KBM-7 (cell line): ENCODE measurements at places on chromosomes 6 and 20.

DNA sequence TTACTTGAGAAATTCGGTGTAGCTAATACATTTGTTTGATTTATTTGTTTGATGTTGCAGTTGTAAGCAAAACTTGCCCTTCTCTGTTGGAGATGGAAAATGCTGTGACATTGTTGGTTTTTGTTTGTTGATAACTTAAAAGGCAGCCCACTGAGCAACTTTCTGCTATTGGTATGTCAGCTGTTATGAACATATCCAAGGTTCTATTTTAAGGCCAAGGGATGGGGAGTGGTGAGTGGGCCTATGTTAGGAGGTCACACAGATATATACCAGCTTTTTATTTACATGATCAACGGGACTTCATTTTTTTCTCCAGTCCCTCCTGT lies 5.7 kb downstream of the QKI start:
- DNase-seq = no peak

GRCh38 chr20:278181-278580 lies 12.4 kb downstream of the C20orf96 start:
- no peak for DNase-seq

GRCh38 chr6:116406678-116407345 lies 36.1 kb downstream of the DSE start:
- no peak for DNase-seq

- no peak for DNase-seq
Measured at GRCh38 chr6:102520966-102521365, 1127.5 kb downstream of the GRIK2 start.

DNA sequence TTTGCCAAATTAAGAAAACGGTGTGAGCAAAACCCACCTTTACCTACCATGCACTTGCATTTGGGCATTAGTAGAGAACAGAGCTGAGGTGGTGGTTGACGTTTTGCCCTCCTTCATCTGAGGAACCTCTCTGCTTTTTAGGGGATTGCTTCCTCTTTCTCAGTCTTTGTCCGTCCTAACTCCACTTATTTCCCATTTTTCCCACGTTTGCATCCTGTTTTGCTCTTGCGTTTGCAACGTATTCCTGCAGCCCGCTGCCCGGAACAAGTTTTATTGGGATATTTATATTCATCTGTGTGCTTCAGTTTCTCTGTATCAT lies 374 bp upstream of the SERINC1 start:
- DNase-seq = no peak

DNA sequence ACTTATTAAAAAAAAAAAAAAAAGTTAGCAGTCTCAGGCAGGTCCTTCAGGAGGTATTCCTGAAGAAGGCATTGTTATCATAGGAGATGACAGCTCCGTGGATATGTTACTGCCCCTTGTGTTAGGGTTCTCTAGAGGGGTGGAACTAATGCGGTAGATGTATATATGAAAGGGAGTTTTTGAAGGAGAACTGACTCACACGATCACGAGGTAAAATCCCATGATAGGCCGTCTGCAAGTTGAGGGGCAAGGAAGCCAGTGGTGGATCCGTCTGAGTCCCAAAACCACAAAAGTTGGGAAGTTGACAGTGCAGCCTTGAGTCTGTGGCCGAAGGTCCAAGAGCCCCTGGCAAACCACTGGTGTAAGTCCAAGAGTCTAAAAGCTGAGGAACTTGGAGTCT lies 103.4 kb downstream of the TULP4 start:
- DNase-seq = no peak

DNA sequence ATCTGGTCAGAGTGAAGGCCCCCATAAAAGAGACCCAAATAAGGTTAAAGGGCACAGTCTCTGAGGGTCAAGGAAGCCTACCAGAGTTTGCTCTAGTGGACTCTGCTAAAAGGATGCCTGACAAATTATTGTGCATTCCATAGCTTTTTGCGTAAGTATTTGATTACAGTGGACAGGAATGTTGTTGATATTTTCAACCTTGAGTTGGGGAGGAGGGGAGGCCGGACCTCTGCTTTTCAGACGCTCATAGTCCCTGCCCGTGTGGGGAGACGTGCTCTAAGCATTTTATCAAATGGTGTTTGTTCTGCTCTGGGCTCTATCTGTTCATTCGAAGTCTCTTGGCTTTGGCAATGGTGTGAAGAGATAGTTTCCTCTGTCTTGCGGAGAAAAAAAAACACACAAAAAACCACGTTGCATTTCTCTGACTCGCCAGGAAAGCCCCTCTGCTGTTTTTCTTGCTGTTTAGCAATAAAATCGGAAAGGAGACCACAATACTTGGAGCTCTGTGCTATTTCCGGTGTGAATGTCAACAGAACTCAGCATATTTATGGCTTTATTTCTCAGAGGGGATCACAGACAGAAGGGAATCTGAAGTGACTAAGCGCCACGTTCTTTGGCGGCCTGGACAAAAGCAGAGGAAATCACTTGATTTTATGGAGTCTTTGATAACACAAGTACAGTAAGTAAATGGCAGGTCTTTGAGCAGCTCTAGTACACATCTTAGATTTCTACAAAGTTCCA lies 159.8 kb downstream of the ZFP64 start:
- DNase-seq = peak; percentile 20

GRCh38 chr20:61915101-61915500 lies 150.6 kb downstream of the TAF4 start:
- no peak for DNase-seq

DNA sequence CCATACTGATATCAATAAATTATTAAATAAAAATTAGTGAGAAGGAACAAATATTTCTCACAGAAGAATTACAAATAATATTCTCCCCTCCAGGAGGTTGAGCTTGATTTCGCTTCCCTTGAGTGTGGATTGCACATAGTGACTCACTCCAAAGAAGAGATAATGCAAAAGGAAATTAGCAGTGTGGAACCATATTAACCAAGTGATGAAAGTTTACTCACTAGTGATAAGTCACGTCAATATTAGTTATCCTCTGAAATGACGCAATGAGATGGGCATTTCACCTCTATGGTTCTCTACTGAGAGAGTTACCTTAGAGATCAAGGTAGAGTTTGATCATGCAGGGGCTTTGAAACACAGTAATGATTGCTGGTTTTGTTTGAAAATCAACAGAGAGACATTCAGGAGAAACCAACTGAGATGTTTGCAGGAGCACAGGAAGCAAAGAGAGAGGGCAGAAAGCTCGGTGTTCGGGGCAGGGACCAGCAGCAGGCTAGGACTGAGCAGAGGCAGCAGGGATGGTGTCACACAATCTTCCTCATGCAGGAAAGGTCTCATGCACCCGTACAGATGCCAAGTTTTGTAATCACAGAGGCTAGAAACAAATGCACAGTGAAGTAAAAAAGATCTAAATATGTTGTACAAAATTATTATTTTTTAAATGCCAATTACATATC lies 634.5 kb downstream of the QKI start:
- no peak for DNase-seq

DNA sequence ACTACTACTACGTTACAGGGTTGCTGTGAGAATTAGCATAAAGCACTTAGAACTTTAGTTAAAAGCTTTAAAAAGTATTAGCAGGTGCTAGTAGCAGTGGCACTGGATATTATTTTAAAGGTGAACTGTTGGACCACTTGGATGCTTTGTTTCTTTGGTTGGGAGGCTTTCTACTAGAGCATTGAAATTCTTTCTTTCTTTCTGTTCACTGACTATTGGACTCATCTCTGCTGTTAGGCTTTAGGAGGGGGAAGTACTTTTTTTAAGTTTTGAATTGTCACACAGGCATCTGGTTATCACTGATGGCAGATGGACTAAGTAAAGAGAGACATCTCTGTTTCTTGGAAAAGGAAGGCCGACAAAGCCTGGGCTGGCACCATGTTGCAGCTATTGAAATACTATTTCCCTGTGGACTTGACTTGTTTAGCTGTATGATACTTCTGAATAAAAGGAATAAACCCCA lies 4.8 kb downstream of the TBPL1 start:
- peak; percentile 78 for DNase-seq

GRCh38 chr6:55756531-55757031 lies 118.8 kb downstream of the BMP5 start:
- DNase-seq = no peak

GRCh38 chr20:59850018-59850641 lies 83.3 kb downstream of the SYCP2 start:
- DNase-seq = peak; percentile 52

GRCh38 chr6:113649880-113650609 lies 207.1 kb upstream of the MARCKS start:
- DNase-seq = no peak

- no peak for DNase-seq
Measured at GRCh38 chr20:63246490-63247288, 7.6 kb downstream of the NKAIN4 start.

- no peak for DNase-seq
Measured at GRCh38 chr6:34546551-34547321, 9.4 kb downstream of the SPDEF start.

DNA sequence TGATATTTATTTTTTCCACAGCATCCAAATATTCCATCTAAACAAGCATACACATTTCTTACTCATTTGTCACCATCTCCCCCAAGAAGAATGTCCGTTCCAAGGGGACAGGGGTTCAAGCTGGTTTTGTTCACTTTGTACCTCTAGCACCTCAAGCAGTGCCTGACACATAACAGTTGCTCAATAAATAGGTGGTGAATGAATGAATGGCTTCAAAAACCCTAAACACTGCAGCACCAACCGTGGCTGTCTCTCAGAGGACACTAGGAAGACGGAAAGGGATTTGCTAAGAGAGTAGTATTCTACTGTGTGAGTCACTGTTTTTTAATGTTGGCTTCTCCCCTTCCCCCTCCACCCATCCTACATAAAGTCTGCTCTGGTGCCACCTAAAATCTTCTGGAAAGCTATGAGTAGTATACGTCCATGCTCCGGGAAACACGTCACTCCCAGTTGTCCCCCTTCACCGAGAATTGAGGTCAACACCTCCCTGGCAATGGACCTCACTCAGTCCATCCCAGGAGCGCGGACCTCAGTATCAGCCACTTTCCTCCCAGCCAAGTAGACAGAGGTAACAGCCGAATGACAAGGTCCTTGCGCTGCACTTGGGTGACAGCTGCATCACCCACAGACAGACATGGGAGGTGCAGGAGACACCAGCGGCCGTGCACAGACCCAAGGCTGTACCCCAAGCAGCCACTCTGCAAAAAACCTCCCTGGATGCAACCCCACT lies 107.4 kb downstream of the PREX1 start:
- DNase-seq = no peak

DNA sequence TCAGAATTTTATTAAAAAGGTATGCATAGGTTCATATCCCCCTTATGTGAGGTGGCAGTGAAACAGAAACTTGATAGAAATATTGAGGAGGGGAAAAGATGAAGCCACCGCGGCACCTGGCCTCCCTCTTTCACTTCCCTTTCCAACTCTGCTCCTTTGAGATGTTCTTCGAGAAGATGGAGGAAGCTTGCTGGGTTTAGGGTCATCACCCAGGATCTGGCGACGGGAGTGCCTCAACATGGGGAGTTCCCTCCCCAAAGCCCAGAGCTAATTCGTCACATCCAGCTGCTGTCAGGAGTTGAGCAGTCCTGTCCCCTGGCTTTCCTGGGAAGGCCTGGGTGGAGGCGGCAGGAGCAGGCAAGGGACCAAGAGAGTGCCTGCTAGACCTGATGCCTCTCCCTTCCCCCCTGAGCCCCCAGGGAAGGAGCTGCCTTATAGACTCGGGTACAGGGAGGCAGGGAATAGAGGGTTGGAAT lies 29.1 kb downstream of the RREB1 start:
- DNase-seq = no peak

GRCh38 chr6:99882128-99882702 lies 111.8 kb downstream of the MCHR2 start:
- no peak for DNase-seq

DNA sequence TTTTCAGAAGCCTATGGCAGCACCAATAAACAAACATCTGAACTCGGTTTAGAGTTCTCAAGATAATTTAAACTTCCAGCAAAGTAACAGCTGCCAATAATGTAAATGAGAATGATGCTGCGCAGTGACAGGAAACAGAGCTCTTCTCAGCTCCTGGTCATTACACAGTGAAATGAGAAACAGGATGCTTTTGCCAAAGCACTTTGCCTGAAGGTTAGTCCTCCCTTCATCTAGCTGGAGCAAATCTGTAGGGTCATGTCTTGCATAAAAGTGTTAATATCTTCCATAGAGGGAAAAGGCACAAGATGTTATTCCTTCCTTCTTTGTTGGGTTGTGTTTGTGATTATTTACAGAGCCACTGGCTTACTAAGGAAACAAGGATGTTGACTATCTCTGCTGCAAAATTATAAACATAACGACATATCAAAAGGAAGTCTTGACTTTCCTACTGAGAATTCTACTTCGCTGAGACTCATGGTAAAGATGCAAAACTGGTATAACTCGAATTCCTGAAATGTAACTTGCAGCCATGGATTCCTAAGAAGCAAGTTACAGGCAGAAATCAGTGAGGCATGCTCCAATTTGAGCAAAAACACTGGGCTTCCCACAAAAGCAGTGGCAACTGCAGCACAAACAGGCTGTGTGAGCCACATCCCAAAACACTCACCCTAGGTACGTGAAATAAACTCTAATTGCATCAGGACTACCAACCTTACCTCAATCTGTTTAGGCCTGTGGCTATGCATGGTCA lies 102.5 kb upstream of the BEND6 start:
- DNase-seq = no peak

DNA sequence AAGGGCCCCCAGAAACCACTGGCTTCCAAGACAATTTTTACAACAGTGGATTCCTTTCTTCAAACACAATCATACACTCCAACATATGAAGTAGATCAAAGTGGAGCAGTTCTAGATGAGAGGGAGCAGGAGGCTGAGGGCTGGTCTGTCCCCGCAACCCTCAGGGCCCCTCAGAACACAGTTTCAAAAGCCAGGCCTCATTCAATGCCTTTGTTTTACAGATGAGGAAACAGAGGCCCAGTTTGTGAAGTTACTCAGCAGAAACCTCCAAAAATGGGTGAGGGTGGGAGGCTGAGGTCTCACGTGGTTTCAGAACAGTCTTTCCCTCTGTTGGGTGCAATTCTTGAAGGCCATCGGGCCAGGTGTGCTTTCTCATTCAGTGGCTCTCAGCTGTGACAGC lies 134.9 kb downstream of the SCML4 start:
- DNase-seq = no peak

DNA sequence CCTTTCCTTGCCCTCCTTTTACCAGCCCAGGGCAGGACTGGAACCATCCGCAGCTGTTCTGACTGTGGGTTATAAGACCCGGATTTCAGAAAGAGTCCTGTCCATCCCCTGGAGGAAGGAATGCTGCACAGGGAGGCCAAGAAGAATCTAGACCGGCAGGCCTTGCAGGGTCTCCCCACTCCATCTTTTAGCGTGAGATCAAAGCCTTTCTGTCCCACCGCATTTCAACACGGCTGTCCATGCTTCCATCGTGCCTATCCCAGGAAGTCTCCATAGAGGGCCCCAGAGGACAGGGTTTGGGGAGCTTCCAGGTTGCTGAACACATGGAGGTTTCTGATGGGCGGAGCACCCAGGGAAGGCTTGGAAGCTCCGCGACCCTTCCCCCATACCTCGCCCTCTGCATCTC lies 79.3 kb upstream of the AGPAT4 start:
- DNase-seq = peak; percentile 23

- DNase-seq = no peak
Measured at GRCh38 chr20:5719861-5720403, 30.3 kb upstream of the SHLD1 start.

DNA sequence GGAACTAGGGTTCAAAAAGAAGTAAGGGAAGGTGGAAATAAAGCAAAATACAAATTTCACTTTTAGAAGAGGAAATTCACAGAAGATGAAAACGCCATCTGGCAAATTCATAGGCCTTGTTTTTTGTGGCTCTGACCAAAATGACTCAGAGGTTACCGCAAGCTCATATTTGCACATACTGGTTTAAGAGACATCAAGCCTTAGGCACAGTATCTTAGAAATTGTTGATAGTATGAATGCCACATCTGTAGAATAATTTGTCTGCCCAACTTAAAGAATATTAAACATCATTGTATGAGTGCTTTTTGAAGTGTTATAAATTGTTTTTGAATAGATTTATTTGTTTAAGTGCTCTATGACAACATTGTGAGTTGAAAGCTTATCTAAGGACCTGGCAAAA lies 10.6 kb downstream of the TAAR1 start:
- DNase-seq = no peak
